ENCODE measurements at places on chromosomes 6 and 20.

GRCh38 chr20:60036746-60037499 lies 78.7 kb downstream of the CDH26 start:
- no peak for DNase-seq

GRCh38 chr20:40682104-40682981 lies 6.7 kb downstream of the MAFB start:
- no peak for DNase-seq

DNA sequence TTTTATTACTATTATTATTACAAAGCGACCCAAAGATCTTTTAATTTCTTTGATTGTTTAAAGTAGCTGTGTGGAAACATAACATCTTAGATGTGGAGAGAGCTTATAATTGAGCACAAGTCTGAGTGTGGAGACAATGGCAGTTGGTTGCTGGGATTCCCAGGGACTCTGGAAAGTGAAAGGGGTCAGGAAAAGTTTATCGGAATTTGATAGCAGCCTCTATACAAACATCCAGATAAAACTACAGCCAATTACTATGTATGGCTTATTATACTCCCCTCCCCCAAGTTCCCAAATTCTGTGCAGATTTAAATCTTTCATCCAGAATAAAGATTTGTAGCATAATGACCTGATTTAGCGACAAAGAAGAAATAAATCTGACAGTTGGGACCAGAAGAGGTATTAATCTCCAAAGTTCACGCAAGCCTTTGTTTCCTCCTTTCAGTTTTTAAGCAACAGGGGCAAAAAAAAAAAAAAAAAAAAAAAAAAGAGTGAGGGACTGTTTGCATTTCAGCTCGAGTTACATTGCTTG lies 121.4 kb upstream of the MAP3K7 start:
- DNase-seq: no peak

GRCh38 chr6:36280983-36281382 lies 11.1 kb downstream of the PNPLA1 start:
- no peak for DNase-seq

GRCh38 chr6:140303218-140303949 lies 928.9 kb upstream of the CITED2 start:
- DNase-seq: no peak

DNA sequence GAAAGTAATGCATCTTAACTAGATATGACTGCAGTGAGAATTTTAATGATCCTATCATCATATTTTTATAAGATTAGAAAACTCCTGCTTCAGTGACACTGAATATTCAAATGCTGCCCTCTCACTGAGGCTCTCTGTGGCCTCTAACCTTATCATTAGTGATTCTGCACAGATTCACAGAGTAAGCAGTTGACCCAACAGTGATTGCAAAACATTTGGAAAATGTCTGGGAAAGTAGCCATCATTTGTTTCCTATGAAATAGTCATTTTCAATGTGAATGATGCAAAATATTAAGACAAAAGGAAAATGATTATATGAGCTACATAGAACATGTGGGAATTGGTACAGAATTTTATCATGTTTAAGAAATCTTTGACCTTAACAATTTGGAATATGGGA lies 210.3 kb downstream of the TBX18 start:
- DNase-seq: no peak

DNA sequence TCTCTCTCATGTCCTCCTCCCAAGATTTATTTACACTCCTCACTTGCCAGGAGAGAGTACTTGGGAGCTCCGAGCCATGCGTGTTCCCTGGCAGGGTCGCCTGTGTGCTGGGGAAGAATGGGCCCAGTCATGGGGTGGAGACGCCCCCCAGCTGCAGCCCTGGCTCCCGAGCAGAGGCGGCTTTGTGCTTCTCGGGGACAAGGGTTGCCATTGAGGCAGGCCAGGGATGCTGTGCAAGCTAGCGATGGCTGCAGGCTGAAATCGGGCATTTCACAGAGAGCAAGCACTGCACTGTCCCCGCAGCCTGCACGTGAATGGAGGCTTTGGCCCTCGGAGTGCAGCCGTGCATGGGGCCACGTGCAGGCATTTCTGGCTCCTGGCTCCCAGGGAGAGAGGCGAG lies 23.8 kb downstream of the PHACTR3 start:
- no peak for DNase-seq

GRCh38 chr6:162149786-162150185 lies 577.8 kb downstream of the PRKN start:
- no peak for DNase-seq

DNA sequence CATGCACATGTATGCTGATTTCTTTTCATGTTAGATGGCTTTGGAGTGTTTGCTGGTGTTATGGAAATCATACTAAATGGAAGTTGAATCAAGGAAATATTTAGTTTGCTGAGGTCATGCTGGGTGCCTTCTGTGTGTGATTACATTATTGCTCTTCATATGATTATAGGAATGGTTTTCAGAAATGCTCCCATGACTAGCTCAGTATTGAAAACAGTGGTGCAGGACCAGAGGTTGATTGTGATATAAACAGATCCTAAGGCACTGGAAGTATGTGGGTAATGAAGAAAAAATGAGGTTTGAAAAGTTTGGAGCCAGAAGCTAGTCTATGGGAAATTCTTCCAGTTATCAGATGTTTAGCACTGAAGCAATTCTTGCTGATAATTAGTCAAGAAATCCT lies 693.1 kb downstream of the UTRN start:
- no peak for DNase-seq
